ENCODE measurements at places on chromosomes 2 and 18.

GRCh38 chr2:138948070-138948539, 167.9 kb upstream of the NXPH2 start:
- no peak for DNase-seq

DNA sequence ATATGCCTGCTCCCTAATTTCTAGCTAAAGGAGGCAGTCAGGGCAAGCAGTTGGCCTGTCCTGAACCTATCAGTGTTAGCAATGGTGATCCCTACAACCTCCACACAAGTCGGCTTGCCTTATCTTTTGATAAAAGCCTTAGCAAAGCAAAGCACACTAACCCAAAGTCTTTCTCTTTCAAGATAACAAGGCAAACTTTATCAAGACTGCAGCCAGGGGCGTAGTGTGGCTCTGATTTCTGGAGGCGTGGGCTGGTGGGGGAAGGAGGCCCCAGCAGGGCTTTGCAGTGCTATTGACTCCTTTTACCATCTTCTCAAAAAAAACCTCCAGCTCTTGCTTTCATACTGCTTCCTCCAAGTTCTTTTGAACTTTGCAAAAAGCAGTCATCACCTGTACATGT, 40.2 kb upstream of the LAMA1 start:
- DNase-seq, result no peak

- DNase-seq, result no peak
Observed at GRCh38 chr2:3010001-3010400, 367.6 kb downstream of the EIPR1 start.

DNA sequence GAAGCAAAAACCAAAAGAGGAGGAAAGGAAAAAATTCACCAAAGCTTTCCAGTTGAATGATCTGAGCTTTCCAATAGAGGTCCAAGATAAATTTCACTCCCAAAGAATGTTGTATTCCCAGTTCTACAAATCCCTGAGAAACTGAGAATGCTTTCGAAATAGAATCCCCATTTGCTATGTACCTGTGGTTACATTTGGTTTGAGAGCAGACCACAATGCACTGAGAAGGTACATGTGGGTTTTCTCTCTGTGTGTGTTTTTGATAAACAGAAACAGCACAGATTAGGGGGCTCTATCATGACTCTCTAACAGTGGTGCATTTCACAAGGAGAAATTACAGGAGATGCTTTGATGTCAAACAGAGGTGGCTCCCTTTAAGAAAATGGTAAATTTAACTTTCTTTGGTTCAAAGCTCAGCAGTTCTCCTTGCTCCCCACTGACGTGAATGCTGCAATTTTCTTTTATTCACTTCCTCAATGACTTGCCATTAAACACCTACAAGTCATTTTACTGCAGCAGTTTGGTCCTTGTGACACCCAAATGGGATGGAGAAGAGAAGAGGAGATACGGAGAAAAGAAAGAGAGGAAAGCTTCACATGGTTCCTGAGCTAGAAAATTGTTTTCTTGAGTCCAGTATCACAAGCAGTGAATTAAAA, 108.7 kb downstream of the EPHA4 start:
- no peak for DNase-seq

DNA sequence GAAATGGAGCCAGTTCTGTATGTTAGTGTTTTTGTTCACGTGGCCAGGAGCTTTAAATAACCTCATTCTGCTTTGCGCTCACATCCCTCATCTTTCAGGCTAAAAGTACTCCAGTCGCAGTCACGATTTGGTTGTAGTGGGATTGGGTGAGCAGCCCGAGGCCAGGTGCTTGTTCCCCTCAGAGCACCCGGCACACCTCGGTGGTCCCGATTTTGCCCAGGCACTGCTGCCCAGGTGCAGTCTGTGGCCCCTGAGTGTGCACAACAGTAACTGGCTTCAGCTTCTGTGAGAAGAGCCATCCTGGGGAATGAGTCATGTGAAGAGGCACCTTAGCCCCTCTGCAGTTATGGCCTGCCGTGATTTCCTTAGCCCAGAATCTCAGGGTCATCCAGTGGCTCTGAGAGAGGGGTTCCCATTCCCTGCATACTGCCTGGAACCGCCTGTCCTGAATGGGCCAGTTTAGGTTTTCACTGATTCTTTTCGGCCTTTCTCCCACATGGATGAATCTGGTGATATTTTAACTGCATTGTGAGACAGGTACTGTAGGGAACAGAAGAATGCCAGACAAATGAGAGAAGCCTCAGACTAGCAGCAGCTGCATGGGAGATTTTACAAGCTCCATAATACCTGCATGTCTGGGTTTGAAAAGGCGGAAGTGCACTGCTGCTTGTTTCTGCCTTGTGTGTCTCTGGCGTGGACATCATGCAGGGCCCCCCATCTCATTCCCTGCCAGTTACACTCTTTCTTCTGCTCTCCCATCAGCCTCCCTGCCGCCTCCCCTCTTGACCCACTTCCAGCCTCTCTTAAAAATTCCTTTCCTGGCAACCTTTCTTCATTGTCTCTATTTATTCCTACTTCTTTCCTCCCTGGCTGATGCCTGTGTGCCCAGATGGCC, 33.5 kb downstream of the IMPA2 start:
- no peak for DNase-seq

DNA sequence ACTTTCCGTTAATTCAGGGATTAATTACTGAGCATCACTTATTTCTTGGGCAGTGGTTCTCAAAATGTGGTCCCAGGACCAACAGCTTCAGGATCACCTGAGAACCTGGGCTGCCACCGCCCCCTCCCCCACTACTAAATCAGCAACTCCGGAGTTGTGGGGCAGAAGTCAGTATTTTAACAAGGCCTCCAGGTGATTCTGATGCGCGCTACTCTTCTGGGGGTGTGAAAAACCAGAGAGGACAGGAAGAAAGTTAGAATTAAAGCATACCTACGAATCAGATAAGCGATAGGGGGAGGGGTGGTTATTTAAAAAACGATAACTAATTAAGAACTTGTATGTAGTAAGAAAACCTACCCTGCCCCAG, 319 bp downstream of the ZSCAN30 start:
- DNase-seq, result no peak

DNA sequence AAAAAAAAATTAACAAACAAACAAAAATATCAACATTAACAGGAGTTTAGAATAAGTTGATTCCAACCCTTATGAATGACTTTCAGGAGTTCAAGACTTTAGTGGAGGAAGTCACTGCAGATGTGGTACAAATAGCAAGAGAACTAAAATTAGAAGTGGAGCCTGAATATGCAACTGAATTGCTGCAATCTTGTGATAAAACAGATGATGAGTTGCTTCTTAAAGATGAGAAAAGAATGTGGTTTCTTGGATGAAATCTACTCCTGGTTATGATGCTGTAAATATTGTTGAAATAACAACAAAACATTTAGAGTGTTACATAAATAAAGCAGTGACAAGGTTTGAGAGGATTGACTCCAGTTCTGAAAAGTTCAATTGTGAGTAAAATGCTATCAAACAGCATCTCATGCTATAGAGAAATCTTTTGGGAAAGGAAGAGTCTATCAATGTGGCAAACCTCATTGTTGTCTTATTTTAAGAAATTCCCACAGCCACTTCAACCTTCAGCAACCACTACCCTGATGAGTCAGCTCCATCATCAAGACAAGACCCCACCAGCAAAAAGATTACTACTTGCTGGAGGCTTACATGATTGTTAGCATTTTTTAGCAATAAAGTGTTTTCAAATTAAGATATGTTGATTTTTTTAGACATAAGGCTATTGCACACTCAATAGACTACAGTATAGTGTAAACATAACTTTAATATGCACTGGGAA, 42.7 kb upstream of the TAF4B start:
- no peak for DNase-seq

DNA sequence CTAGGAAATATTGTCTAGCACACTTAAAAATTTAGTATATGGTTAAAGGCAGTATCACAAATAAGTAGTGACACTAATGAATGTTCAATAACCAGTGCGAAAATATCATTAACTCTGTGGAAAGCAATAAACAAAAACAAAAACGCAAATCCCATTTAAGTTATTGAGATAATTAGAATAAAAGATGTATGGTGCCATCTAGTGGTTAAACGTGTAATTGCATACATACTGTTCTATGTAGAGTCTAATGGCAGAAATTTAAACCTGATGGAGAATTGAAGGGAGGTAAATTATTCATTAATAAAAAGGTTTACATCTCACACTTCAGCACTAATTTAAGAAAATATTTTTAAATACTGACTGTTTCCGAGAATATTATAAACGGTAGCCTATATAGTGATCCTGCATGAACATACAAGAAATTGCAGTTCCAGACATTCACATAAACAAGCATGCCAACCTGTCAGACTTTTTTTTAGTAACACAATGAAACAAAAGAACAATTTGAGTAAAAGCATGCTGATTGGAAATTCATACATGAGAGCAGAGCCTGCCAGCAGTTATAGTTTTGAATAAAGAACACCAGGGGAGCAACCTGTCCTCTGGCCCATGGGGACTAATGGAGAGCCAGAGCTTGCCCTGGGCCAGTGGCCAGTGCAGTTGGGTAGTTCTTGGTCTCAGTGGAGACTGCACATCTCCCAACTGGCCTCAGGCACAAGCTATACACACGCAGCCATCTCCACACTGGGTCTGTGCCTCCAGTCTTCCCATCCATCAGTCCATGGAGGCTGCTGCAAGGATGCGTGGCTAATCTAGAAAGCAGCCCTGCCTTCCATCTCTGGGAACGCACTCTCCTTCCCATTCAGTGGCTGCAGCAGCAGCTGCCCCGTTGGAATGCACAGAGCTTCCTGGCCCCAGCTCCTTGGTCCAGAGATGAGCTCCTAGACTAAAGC, 28.0 kb downstream of the GCG start:
- DNase-seq, result no peak

DNA sequence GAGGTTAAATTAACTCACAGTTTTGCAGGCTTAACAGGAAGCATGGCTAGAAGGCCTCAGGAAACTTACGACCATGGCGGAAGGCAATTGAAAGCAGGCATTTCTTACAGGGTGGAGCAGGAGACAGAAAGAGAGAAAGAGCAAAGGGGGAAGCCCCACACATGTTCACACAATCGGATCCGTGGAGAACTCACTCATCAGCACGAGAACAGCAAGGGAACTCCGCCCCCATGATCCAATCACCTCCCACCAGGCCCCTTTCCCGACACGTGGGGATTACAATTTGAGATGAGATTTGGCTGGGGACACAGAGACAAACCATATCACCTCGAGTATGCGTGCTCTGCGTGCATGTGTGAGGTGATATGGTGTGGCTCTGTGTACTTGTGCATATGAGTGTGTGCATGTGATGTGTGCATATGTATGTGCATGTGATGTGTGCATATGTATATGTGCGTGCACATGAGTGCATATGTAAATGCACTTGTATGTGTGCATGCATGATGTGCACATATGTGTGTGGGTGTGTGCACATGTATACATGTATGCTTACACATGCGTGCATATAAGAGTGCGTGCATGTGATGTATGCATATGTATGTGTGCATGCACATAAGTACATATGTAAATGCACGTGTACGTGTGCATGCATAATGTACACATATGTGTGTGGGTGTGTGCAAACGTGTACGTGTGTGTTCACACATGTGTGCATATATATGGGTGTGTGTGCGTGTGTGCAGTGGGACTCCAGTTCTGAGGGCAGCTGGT, 108.7 kb upstream of the HDAC4 start:
- no peak for DNase-seq
